ENCODE measurements at places on chromosomes 16 and 17.
A peak's percentile ranks its signal among the peaks of the same experiment; 100 is the strongest.

GRCh38 chr16:10847176-10847575 is 28.6 kb upstream of the TVP23A start:
- H3K27ac ChIP-seq = no peak overlapping the region
- H3K27me3 ChIP-seq = peaks cover 3% of the 10 kb centered on the region
- H3K4me1 ChIP-seq = peaks cover 6% of the 10 kb centered on the region
- H3K4me3 ChIP-seq = no peak overlapping the region

GRCh38 chr17:11996722-11997146 is 541 bp downstream of the ZNF18 start:
- H3K36me3 ChIP-seq = peaks cover 8% of the 10 kb centered on the region
- DNase-seq = no peak
- H3K4me3 ChIP-seq = peak overlapping the region; percentile 92
- H3K27ac ChIP-seq = peak overlapping the region; percentile 61
- H3K4me1 ChIP-seq = peaks cover 4% of the 10 kb centered on the region

GRCh38 chr16:20191566-20191965 is 117.9 kb upstream of the GPR139 start:
- H3K27ac ChIP-seq = no peak overlapping the region
- no peaks in the 10 kb centered on the region for H3K4me1 ChIP-seq
- no peak for DNase-seq
- H3K27me3 ChIP-seq = no peaks in the 10 kb centered on the region

GRCh38 chr16:72723781-72724180 is 324.1 kb downstream of the ZFHX3 start:
- H3K36me3 ChIP-seq = no peaks in the 10 kb centered on the region
- H3K27ac ChIP-seq = no peak overlapping the region
- no peaks in the 10 kb centered on the region for H3K27me3 ChIP-seq

DNA sequence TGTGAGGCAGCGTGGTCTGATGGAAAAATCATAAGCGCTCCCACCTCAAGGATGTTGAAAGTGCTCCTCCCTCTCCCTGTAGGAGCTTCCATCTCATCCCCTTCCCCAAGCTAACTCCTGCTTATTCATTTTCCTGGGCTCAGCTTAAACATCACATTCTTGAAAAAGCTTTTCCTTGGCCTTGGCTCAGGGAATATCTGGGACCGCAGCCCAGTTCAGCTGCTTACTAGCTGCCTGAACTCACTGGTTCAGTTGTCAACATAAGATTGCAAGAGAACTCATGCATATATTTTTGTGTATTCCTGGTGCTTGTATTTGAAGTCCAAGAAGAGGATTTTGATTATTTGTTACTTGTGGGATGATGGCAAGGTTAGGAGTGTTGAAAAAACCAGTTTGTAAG is 91.5 kb downstream of the UTP18 start:
- H3K27me3 ChIP-seq = peaks cover 6% of the 10 kb centered on the region
- no peaks in the 10 kb centered on the region for H3K36me3 ChIP-seq
- DNase-seq = no peak

DNA sequence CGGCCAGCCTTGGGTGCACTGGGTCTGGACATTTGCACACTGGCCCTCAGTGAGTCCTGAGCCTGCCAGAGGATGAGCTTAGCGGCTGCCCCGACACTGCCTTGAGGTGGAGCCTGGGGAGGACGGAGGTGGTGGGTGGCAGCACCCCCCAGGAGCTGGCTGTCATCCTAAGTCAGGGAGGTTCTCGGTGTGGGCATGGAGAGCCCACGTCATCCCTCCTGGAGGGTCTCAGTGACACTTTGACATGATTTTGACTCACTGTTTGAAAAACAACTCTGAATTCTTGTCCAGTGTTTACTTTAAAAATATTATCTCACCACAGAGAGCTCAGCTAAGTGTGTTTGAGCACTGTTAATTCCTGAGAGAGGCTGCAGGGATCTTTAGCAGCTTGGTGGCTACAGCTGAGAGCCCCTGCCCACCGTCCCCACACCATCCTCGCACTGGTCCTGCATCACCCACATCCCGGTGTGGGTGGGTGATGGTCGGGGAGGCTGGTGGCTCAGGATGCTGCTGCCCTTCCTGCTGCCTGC is 63.1 kb downstream of the BANP start:
- peaks cover 23% of the 10 kb centered on the region for H3K36me3 ChIP-seq
- no peak for DNase-seq
- H3K4me1 ChIP-seq = peaks cover 10% of the 10 kb centered on the region
- H3K27ac ChIP-seq = no peak overlapping the region
- H3K27me3 ChIP-seq = peaks cover 5% of the 10 kb centered on the region

- H3K36me3 ChIP-seq = peaks cover 23% of the 10 kb centered on the region
- peaks cover 25% of the 10 kb centered on the region for H3K4me1 ChIP-seq
- peaks cover 1% of the 10 kb centered on the region for H3K27me3 ChIP-seq
- no peak overlapping the region for H3K4me3 ChIP-seq
Observed at GRCh38 chr16:84607694-84608093, 10.2 kb downstream of the COTL1 start.

DNA sequence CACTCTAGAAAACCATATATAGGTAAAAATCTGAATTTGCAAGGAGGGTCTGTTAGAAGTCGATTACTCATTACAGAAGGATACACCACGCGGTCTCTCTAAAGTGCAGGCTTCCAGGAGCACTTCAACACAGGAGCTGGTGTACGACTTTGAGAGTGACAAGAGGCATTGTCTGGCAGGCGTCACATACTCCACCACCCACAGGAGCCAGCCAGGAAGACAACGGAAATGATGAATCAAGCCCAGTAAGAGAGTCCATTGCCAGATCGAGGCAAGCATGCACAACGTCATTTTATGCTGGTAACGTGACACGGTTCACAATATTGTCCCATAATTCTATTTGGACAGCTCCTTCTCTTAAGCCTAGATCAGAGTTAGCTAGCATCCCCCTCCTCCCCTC is 15.0 kb upstream of the CACNG4 start:
- H3K4me1 ChIP-seq = no peaks in the 10 kb centered on the region
- no peak for DNase-seq
- no peak overlapping the region for H3K4me3 ChIP-seq
- H3K36me3 ChIP-seq = no peaks in the 10 kb centered on the region
- H3K27ac ChIP-seq = no peak overlapping the region
- H3K27me3 ChIP-seq = peaks cover 3% of the 10 kb centered on the region

DNA sequence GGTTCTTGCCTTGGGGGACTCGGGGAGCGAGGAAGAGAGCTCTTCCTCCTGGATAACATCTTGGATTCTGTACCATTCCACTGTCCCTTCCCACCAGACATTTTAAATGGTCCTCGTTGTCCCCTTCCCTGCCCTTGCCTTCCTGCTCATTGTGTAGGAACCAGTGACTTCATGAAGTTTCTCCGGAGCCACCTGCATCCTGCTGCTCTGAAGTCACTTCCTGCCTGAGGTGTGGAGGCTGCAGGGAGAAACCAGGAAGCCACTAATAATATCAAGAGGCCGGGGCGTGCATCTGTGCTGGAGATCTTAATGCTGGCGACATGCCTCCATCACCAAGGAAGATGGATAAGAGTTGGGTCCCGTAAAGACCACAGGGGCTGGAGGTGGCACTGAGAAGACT is 6.2 kb upstream of the SLC16A13 start:
- peaks cover 25% of the 10 kb centered on the region for H3K27me3 ChIP-seq
- H3K4me1 ChIP-seq = peaks cover 75% of the 10 kb centered on the region
- peaks cover 72% of the 10 kb centered on the region for H3K36me3 ChIP-seq

DNA sequence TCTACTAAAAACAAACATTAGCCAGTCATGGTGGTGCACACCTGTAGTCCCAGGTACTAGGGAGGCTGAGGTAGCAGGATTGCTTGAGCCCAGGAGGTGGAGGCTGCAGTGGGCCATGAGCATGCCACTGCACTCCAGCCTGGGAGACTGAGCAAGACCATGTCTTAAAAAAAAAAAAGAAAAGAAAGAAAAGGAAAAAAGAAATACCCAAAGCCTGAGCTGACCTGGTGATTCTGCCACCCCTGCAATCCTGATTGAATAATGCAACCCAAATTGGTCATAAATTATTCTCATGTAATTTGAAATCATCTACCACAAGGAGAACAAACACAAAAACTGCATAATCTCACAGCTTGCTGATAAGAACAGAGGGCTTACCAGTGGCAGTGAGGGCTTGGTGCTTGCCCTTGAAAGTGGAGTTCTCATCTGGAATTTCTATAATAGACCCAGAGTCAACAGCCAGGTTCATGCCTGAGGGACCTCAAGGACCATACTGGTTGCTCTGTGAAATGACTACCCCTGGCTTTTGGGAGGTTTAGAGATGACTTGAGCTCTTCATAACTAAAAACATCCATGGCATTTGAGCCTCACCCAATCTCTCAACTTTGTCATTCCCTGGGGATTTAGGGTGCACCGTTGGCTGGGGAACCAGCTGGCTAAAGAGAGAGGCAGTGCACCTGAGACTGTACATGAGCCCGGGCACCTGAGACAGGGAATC is 35.4 kb upstream of the TMC5 start:
- no peak for DNase-seq
- H3K36me3 ChIP-seq = no peaks in the 10 kb centered on the region
- peaks cover 7% of the 10 kb centered on the region for H3K4me1 ChIP-seq
- no peaks in the 10 kb centered on the region for H3K27me3 ChIP-seq
- H3K4me3 ChIP-seq = no peak overlapping the region

GRCh38 chr17:75844530-75845057 is 390 bp upstream of the UNC13D start:
- peaks cover 12% of the 10 kb centered on the region for H3K36me3 ChIP-seq
- H3K27me3 ChIP-seq = peaks cover 7% of the 10 kb centered on the region
- H3K4me3 ChIP-seq = no peak overlapping the region
- no peak for DNase-seq
- peaks cover 35% of the 10 kb centered on the region for H3K4me1 ChIP-seq
- no peak overlapping the region for H3K27ac ChIP-seq

DNA sequence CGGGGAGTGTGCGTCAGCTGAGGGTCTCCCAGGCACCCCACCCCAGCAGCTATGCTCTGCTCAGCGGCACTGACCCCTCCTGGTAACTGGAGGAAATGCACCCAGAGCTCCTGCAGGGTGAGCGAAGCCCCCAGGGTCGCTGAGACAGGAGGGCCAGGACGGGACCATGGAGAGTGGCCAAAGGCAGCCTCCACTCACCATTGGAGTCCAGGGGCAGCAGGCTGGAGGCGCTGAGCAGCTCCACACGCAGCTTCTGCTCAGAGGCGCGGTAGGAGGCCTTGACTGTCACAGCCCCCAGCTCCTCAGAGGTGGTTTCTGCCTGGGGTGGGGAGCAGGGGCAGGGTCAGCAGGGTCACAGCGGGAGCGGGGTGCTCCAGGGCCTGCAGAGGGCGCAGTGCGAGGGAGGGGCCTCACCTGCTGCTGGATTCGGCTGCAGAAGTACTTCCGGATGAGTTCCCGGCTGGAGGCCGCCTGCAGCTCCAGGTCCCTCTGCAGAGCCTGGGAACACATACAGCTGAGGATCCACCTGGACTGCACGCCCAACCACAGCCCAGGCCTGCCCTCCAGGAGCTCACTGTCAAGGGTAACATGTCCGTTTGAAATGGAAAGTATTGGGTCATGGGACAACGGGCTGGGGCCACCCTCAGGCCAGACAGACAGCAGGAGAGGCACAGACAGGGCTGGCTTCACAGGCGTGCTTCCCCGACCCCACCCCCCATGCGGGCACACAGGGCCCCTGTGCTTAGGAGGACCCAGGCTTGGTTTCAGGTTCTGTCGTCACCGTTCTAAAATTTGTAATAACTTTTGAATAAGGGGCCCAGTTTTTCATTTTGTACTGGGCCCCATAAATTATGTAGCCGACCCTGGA is 13.8 kb downstream of the UNC13D start:
- peaks cover 9% of the 10 kb centered on the region for H3K27me3 ChIP-seq
- peak; percentile 70 for DNase-seq
- H3K4me1 ChIP-seq = peaks cover 16% of the 10 kb centered on the region
- H3K36me3 ChIP-seq = peaks cover 5% of the 10 kb centered on the region
- H3K27ac ChIP-seq = no peak overlapping the region

GRCh38 chr16:24036614-24037013 is 200.8 kb downstream of the PRKCB start:
- H3K4me3 ChIP-seq = no peak overlapping the region
- H3K36me3 ChIP-seq = peaks cover 26% of the 10 kb centered on the region
- H3K4me1 ChIP-seq = peaks cover 16% of the 10 kb centered on the region
- H3K27ac ChIP-seq = no peak overlapping the region
- H3K27me3 ChIP-seq = peaks cover 6% of the 10 kb centered on the region

GRCh38 chr17:15403276-15403939 is 62.0 kb upstream of the TEKT3 start:
- H3K4me3 ChIP-seq = no peak overlapping the region
- H3K27ac ChIP-seq = no peak overlapping the region
- H3K36me3 ChIP-seq = no peaks in the 10 kb centered on the region
- DNase-seq = no peak
- H3K4me1 ChIP-seq = peaks cover 11% of the 10 kb centered on the region

- H3K27ac ChIP-seq = no peak overlapping the region
- no peaks in the 10 kb centered on the region for H3K4me1 ChIP-seq
- no peaks in the 10 kb centered on the region for H3K27me3 ChIP-seq
Observed at GRCh38 chr17:4064366-4064765, 78.5 kb downstream of the ZZEF1 start.

DNA sequence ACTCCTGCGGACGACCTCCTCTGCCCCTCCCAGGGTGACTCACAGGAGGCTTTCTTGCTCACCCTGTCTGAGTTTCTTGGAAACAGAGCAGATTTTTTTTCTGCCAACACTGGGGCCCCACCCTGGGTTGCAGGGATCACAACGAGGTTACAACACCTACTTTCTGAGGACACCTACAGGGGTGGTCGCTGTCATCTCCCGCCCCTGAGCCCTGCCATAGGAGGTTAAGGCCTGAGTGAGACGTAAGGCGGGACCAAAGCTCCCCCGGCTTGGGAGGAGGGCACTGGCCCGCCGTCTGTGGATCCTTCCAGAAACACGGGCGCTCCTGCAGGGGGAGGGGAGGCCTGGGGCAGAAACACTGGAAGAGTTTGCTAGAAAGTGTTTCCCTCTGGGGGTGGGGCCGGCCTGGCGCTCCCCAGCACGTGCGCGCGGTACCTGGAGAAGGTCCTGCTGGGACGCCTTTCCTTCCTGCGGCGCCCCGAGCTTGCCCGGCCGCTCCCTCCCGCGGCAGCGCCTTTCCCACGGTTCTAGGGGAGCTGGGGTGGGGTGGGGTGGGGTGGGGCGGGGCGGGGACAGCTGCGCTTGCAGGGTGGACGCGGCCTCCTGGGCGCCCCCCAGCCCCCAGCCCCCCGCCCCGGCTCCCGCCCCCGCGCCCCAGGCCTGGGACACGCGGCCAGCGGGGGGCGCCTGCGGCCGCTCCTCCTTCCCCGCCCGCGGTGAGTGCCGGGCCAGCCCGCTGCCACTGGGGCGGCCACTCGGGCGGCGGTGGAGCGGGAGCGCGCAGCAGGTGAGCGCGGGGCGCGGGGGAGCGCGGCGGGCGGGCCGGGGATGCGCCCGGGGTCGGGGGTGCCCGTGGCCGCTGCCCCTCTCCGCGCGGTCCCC is 20.7 kb upstream of the ADCY7 start:
- H3K27ac ChIP-seq = no peak overlapping the region
- H3K27me3 ChIP-seq = peaks cover 10% of the 10 kb centered on the region
- H3K36me3 ChIP-seq = no peaks in the 10 kb centered on the region
- peak; percentile 30 for DNase-seq
- H3K4me1 ChIP-seq = no peaks in the 10 kb centered on the region
